ENCODE measurements at places on chromosomes 2 and 18. TPM values are rescaled to one million over a fixed set of nuclear protein-coding genes. Genes with fewer than 3 reads are reported as not detected.

Gene ABCB6
- total RNA-seq = 26.0 TPM

- no peaks in the 10 kb centered on the region for H3K27me3 ChIP-seq
- no peak for DNase-seq
- H3K36me3 ChIP-seq = no peaks in the 10 kb centered on the region
- H3K4me3 ChIP-seq = no peak overlapping the region
- no peak overlapping the region for H3K27ac ChIP-seq
- peaks cover 8% of the 10 kb centered on the region for H3K4me1 ChIP-seq
Measured at GRCh38 chr2:224260372-224261020, 141.4 kb downstream of the FAM124B start.

Gene SCLY
- 13.3 TPM for total RNA-seq

GRCh38 chr2:74387346-74387745 is 7.2 kb upstream of the DCTN1 start:
- H3K27ac ChIP-seq = no peak overlapping the region
- H3K4me3 ChIP-seq = no peak overlapping the region
- no peaks in the 10 kb centered on the region for H3K36me3 ChIP-seq

- no peak overlapping the region for H3K27ac ChIP-seq
- no peak overlapping the region for H3K4me3 ChIP-seq
- no peak for DNase-seq
- no peaks in the 10 kb centered on the region for H3K27me3 ChIP-seq
- H3K4me1 ChIP-seq = no peaks in the 10 kb centered on the region
Measured at GRCh38 chr18:28015671-28016070, 161.3 kb downstream of the CDH2 start.

GRCh38 chr2:45241061-45241561 is 231.9 kb upstream of the SIX2 start:
- H3K27ac ChIP-seq = peak overlapping the region; percentile 82
- no peak for DNase-seq
- H3K36me3 ChIP-seq = no peaks in the 10 kb centered on the region
- H3K4me3 ChIP-seq = no peak overlapping the region

- peaks cover 5% of the 10 kb centered on the region for H3K36me3 ChIP-seq
- H3K27ac ChIP-seq = peak overlapping the region; percentile 99
- H3K4me1 ChIP-seq = peaks cover 23% of the 10 kb centered on the region
- peak overlapping the region; percentile 89 for H3K4me3 ChIP-seq
- DNase-seq = no peak
Measured at GRCh38 chr18:3248062-3248657, 559 bp downstream of the MYL12A start.

Gene KCNIP3
- 12.5 TPM for total RNA-seq

GRCh38 chr2:28389399-28390240 is 3.0 kb upstream of the FOSL2 start:
- H3K27me3 ChIP-seq = no peaks in the 10 kb centered on the region
- H3K4me3 ChIP-seq = peak overlapping the region; percentile 97
- peak overlapping the region; percentile 99 for H3K27ac ChIP-seq
- no peaks in the 10 kb centered on the region for H3K36me3 ChIP-seq
- peaks cover 10% of the 10 kb centered on the region for H3K4me1 ChIP-seq

DNA sequence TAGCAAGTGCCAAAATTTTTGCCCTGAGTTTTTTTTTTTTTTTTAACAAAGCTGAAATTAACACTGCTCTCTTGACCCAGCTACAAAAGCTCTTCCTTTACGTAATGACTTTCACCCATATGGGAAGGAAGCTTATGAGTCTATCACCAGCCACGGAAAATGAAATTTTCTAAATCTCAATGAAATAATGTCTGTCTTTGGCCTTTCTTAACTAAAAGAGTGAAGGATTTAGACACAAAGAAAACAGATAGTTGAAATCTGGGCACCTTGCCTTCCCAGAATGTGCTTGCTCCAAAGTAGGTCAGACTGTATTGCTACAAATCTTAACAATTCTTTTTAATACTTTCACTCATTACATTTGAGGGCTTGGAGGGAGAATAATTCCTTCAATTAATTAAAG is 180.8 kb upstream of the MGAT5 start:
- no peak for DNase-seq
- H3K27me3 ChIP-seq = no peaks in the 10 kb centered on the region
- no peak overlapping the region for H3K4me3 ChIP-seq

All from thoracic aorta (tissue), 2 donors.